ENCODE measurements at places on chromosomes 11 and 22. TPM values are rescaled to one million over a fixed set of nuclear protein-coding genes. Genes with fewer than 3 reads are reported as not detected.

GRCh38 chr22:47472636-47473035 is 710.2 kb downstream of the TBC1D22A start:
- DNase-seq, result no peak

DNA sequence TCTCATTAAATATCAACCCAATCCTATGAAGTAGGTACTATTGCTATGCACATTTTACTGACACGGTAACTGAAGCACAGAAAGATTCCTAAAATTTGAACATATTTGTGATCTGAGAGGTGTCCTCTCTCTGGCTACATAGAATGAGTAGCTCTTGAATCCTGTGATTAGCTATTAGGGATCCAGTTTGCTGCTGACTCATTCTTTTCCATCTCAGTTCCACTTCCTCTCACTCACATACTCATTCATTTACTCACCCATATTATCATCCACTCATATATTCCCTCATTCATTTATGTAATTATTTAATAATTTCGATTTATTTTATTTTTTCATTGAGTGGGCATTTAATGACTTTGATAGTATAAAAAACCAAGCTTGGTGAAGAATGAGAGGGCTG is 42.7 kb downstream of the OR5B17 start:
- DNase-seq, result no peak

- DNase-seq, result no peak
These were observed 92.6 kb downstream of the FAT3 start for GRCh38 chr11:92317222-92317621.

DNA sequence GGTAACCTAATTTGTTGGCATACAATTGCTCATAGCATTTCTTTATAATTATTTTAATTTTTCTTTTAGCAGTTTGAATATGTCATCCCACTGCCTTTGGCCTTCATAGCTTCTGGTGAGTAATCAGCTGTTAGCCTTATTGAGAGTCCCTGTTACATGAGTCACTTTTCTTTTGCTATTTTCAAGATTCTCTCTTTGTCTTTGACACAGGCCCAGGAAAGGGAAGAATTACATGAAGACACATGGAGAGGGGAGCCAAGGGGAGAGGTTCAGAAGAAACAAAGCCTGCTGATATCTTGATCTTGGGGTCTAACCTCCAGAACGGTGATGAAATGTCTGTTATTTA is 418.2 kb downstream of the METTL15 start:
- DNase-seq, result no peak

- DNase-seq, result no peak
These were observed 33.6 kb downstream of the PPME1 start for GRCh38 chr11:74204701-74205100.

DNA sequence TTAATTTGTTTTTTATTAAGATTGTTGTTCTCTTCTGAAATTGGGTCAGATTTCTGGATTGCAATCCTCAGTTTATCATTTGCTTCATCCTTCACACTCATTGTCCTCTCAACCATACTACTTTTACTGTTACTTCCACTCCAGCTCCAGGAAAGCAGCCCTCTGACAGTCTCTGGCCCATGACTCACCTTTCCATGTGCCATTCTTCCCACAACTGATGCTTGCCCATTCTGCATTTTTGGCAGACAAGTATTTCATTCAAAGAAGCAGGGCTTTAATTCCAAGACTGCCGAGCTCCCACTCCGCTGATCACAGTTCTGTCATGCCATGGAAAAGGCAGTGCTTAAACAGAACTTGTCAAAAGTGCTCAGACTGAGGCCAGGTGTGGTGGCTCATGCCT is 139.2 kb downstream of the WNT11 start:
- DNase-seq, result no peak

DNA sequence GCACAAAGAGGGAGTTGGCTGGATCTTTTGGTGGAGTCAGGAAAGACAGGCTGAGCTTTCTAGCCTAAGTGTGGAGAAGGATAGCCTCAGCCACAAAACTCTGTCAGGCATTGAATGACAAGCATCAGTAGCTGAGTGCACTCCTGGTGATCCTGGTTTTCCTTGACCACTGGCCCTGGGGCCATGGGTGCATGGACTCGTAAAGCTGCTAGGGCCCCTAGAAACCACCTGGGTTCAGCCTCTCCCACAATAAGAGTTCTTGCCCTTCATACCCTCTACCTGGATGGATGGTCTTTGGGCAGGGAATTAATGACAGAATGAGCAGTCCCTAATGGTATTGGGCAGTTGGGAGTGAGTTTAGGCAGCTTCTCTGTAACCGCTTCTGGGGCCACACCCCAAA is 22.9 kb downstream of the TUB start:
- no peak for DNase-seq

VSIG10L2 gene
- total RNA-seq, result not detected

DNA sequence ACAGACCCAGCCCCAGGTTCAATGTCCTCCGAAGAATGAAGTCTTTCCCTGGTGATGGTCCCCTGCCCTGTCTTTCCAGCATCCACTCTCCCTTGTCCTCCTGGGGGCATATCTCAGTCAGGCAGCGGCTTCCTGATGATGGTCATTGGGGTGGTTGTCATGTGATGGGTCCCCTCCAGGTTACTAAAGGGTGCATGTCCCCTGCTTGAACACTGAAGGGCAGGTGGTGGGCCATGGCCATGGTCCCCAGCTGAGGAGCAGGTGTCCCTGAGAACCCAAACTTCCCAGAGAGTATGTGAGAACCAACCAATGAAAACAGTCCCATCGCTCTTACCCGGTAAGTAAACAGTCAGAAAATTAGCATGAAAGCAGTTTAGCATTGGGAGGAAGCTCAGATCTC is 14.1 kb downstream of the APOL1 start:
- no peak for DNase-seq

DNA sequence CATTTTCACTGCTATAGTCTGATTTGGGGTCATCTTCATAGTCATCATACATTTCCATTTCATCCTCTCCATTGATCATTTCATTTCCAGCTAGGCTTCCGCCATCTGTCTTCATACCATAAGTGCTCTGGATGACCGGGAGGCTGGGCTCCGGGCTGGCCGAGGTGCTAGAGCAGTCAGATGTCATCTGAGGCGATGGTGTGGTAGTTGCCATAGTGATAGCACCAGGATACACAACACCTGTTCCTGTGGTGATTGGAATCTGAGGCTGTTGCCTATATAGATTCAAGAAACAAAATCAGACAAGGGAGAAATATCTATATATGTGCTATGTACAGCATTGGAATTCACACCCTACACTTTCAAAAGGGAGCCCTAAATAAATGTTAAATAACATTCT is 383.5 kb downstream of the SOX6 start:
- DNase-seq, result no peak

- DNase-seq, result no peak
These were observed 43.6 kb downstream of the UVRAG start for GRCh38 chr11:75858613-75859012.

ARHGAP42 gene
- total RNA-seq, result not detected

GRCh38 chr22:47596176-47596690 is 833.8 kb downstream of the TBC1D22A start:
- no peak for DNase-seq

GRCh38 chr11:35088226-35088625 is 50.7 kb upstream of the CD44 start:
- DNase-seq, result no peak

DNA sequence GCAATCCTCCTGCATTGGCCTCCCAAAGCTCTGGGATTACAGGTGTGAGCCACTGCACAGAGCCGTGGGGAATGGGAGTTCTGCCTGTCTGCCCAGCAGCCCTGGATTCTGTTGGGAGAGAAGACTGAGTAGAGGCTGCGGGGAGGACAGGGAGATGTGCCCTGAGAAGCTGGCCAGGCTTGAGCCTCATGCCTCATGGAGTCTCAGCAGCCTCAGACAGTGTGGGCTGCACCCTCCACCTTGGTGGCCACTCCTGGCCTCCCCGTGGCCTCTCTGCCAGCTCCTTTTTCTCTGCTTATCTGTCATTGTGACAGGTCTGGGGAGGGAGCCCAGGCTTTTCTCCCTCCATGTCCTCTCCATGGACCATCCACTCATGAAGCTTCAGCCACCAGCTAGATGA is 43.2 kb downstream of the DKK3 start:
- DNase-seq, result no peak

DNA sequence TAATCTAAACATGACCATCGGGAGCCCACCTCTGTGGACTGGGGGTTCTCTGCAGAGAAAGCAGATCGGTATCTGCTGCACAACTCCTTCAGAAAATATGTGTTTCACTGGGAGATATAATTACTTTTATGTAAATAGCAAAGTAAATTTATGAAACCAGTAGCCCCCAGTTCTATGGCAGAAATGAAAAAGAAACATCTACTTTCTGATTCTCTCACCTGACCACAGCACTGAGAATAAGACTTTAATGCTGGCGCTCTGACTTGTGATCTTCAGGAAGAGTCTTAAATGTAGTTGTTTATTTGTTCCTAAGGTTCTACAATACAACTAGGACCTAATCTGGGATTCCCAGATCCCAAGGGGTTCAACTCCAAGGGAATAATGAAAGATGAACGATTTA is 518.0 kb downstream of the DLG2 start:
- DNase-seq, result no peak

GRCh38 chr11:65243797-65244196 is 18.0 kb upstream of the POLA2 start:
- DNase-seq, result no peak

DNA sequence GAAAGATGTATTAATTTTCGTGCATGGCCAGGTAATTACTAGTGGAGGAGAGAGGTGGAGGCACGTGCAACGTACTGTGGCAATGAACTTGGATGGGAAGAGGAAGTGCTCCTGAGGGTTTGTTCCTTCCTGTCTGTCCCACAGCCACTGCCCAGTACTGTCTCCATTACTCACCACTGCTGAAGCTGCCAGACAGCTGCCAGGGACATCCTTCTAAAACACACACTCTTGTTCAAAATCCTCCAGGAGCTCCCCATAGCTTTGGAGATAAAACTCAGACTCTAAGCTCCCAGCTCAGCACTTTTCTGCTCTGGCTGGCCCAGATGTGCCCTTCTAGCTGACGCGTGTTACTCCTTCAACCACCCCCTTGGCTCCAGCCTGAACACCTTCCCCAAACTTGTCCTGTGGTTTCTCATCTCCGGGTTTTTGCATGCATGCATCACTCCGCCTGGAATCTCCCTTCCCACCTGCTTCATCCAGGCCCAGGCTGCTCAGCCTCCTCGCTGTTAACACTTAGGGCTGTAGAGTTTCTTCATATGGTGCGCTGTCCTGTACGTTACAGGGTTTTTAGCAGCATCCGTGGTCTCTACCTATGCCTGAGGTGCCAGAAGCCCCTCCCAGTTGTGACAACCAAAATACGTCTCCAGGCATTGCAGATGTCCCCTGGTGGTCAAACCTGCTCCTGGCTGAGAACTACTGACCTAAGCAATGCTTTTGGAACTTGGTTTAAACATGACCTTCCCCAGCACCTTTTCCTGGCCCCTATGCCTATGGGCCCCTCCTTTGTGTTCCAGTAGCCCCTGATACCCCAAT is 69.5 kb downstream of the C11orf91 start:
- no peak for DNase-seq

DNA sequence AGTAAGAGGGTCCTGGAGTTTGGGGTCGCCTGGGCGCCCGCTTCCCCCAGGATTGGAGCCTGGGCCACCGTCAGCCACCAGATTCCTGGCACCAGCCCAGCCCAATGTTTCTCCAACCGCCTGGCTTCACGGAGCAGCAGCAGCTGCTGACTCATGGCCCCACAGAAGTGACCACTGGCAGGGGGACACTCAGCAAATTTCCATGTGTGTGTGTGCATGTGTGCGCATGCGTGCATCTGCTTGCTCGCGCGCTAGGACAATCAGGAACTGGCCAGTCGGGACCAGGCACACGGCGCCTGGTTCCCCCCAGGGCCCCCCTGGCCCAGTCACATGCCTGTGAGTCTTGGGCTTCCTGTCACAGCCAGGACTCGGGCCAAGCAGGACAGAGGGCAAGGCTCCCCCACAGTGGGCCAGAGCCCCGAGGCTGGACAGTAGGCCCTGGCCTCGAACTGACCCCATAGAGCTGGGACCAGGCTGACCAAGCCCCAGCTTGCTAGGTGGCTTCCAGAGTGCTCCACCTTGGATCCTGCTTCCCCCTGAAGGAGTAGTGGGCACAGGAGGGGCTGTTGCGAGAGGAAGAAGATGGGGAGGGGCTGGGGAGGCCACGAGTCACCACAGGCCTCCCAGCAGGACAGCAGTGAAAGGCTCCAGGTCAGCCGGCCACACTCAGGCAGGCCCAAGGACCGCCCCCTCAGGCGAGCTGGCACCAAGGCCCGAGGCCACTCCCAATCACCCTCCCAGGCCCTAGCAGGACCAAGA is 3.2 kb downstream of the CTSD start:
- peak; percentile 33 for DNase-seq

RBMXL2 gene
- not detected for total RNA-seq

GPHA2 gene
- total RNA-seq, result not detected

Measured in activated naive CD8-positive, alpha-beta T cell treated with anti-CD3 and anti-CD28 coated beads, Interleukin-2, amount 10 ng/mL, durations not matched to agents 7 days and 5 days (primary cell).